Naive thymus-derived CD8-positive, alpha-beta T cell (primary cell): ENCODE measurements at places on chromosomes 11 and 22. TPM values are rescaled to one million over a fixed set of nuclear protein-coding genes. Genes with fewer than 3 reads are reported as not detected.

Gene C11orf16
- total RNA-seq: not detected

GRCh38 chr11:134346101-134346975 is 14.6 kb downstream of the GLB1L2 start:
- no peak for DNase-seq

Gene TBX10
- not detected for total RNA-seq

GRCh38 chr22:43393132-43393843 is 18.5 kb upstream of the MPPED1 start:
- DNase-seq: no peak

Gene SESN3
- 85.4 TPM for total RNA-seq
